ENCODE measurements at places on chromosomes 7 and 10. TPM values are rescaled to one million over a fixed set of nuclear protein-coding genes. Genes with fewer than 3 reads are reported as not detected.

RARRES2 gene
- 2.1 TPM for total RNA-seq

CHCHD1 gene
- 36.6 TPM for total RNA-seq

TMEM72 gene
- not detected for total RNA-seq

HHEX gene
- 11.0 TPM for total RNA-seq

ARPC1B gene
- 192 TPM for total RNA-seq

CDK14 gene
- total RNA-seq = 10.2 TPM

ZNF487 gene
- 4.0 TPM for total RNA-seq

SYT15B gene
- 0.37 TPM for total RNA-seq

GRCh38 chr7:2637505-2638223 is 5.9 kb downstream of the TTYH3 start:
- DNase-seq = no peak

DNA sequence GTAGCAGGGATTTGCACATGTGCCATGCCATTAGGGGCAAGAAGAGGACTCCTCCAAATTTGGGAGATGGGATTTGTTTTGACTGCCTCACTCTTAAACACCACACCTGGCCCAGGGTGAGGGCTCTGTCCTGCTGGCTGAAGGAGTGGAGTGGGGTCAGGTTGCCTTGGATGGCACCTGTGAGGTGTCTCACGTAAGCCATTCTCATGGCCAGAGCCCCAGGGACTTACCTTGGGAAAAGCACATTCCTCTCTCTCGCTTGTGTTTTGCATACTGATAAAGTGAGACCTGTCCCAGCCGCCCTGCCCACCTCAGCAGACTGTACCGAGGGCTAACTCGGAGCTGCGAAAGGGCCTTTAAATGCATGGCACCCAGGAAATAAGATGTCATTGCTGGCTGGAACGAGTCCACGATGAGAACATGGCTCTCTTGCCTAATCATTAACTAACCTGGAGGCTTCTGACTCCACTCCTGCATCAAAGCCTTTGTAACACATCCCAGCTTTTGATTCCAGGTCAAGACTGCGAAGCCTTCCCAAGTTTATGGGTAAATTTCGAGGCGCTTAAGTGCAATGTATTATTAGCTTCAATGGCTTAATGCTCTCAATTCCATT is 184.0 kb upstream of the RNF32 start:
- DNase-seq = no peak

DNA sequence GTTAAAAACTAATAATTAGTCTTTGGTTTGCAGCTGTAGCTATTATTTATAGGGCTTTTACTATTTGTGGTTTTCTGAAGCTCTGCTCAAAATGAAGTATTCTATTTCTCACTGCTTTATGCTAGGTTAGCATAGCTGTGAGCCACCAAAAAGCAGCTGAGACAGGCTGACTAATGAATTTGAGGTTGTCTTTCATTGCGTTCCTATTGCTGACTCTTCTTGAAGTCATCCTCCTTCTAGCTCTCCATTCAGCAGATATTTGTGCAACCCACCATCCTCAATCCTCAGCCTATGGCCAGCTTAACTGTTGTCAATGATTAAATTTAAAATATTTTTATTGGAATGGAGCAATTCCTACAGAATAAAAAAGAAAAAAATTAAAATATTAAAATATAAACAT is 2.1 kb upstream of the RALA start:
- DNase-seq = no peak

GRCh38 chr7:112481833-112482670 is 1.3 kb downstream of the LSMEM1 start:
- DNase-seq = peak; percentile 50

DNA sequence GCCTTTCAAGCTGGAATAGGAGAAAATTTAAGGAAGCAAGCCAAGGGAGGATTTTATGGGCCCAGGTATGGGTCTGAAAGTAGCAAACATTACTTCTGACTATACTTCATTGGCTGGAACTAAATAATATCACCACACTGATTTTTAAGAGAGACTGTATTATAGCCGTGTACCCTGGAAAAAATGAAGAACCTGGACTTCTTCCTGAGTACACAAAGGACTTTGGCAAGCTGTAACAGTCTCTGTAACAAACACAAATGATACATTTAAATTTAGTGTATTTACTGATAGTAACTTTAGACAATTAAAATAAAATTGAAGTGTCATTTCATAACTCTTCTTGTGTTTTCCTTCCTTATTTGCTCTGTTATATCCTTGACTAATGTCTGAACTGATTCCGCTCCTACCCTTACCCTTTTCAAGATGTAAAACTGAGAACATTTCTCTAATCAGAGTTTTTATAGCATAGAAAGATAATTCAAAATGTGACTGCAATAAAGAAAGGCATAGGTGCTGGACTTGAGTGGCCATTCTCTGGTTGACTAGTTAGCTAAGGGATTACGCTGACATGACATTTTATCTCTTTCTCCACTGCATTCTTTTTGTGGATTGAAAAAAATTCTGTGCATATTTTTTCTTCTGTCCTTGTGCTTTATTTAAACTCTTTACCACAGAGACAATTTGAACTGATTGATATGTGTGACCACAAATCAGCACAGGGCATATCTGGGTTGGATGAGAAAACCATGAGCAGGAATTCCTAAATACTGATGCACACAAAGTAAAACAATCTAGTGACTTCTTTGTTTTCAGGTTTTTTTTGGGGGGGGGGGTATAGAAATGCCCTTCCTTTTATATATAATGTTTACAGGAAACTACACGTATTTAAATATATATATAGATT is 349.7 kb downstream of the MDFIC start:
- DNase-seq = no peak

- no peak for DNase-seq
These were observed 75.3 kb upstream of the NKX6-2 start for GRCh38 chr10:132861116-132861691.

DNA sequence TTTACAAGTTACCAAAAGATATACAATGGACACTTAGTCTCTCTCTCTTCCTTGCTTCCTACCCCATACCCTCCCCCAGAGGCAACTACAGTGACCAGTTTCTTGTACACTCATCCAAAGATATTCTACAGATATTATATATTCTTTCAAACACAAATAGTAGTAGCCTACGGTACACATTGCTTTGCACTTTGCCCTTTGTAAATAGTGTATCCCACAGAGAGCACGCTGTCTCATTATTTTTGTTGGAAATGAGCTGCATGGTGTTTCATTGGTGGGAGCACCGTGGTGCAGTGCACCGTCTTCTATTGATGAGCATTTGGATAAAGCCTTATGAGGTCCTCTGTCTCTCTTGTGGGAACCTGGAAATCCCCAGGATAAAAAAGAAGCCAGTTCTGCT is 24.2 kb downstream of the STRA8 start:
- no peak for DNase-seq

- DNase-seq = no peak
These were observed 3.1 kb downstream of the HPS6 start for GRCh38 chr10:102068216-102068615.

- no peak for DNase-seq
These were observed 25.1 kb downstream of the ZMIZ1 start for GRCh38 chr10:79093658-79094411.

DNA sequence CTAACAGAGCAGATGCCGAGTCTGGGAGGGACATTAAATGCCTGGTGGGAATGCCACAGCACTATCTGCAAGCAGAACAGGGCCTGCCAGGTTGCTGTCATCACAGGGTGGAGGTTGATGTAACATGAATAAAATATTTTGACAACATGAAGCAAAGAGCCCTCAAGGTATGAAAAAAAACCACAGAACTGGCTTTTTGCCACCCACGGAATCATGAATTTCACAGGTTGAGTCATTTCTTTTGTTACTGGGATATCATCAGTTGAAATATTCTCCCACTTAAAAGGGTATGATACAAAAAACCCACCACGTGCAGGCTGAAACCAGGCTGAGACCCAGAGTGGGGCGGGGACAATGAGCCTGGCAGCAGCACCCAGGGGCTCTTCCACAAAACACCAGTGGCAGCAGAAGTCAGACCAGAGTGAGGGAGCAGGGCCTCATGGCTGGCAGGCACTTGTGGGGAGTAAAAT is 220.1 kb downstream of the TNS3 start:
- DNase-seq = peak; percentile 59

- DNase-seq = no peak
These were observed 296.4 kb upstream of the MAGI2 start for GRCh38 chr7:79749856-79750255.

DNA sequence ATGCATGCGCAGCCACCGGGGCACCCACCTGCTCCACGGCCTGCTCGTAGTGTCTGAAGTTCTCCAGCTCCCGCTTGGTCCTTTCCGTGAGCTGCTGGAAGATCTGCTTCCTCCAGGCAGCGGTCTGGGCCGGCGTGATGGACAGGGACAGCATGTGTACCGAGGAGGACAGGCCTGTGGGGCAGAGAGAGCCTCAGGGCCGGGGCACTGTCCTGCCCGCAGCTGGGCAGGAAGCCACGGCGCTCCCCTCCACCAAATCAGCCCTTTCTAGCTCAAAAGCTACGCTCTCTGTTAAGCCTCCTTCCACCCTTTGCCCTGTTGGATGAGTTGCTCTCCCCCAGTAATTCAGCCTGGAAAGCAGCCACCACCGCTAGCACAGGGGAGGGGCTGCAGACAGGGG is 19.2 kb downstream of the TECPR1 start:
- no peak for DNase-seq

- DNase-seq = no peak
These were observed 5.7 kb downstream of the ANKRD1 start for GRCh38 chr10:90914992-90915765.

DNA sequence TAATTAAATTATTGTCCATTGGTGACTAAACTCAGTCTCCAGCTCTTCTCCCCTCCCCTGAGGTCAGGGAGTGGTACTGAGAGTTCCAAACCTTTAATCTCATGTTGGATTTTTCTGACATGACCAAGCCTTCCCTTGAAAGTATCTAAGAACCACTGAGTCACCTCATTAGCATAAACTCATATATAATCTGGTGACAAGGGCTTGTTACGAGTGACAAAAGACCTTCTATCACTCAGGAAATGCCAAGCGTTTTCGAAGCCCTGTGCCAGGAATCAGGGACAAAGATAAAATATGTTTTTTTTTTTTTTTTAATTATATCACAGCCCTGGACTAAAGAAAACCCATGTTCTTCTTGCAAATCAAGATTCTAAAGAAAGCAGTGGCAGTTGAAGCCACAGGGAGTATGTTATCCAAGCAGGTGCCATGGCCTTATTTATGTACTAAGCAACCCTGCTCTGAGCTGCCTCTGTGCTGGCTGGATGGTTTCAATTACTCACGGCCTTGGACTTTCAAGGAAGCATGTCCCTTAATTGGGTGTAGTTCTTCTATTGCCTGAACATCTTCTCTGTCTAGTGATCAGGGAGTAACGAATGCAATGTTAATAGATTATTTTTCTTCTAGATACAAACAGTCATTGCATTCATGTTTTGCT is 169.0 kb upstream of the PRKCQ start:
- peak; percentile 56 for DNase-seq

- no peak for DNase-seq
These were observed 14.6 kb downstream of the RASGEF1A start for GRCh38 chr10:43252166-43252782.

DNA sequence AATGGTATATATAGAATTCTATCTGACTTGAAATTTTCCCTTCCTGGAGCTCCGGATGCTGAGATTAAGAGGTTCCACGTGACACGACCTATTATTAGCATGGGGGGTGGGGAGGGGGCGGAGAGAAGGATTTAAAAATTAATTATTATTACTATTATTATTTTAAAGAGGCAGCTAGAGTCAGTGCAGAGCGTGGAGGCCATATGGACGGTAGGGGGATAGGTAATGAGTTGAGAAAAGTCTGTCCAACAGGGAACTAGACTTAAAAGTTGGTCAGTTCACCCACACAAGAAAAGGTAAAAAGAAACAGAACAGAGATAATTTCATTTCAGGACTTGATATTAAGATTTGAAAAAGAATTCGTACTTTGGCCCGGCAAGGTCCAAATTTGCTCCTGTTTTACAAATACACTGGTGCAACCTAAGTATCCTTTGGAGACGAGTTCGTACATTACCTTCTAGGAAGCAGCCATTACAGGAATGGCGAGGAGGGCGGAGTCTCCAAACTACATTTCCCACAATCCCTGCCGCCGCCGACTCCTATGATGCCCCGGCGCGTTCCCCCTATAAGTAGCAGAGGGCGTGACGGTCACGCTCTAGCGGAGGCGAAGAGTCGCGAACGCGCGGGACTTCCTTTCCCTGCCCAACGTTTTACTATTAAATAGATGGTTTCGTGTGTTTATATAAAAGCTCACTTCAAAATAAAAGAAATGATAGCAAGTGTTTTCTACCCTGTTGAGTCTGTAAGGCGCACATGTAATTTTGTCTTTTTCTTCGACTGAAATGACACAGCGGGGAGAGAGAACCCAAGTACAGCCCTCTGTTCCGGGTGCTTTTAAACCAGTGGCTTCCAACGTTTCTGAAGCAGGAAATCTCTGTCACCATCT is at the start of gene SMIM30:
Gene SMIM30 (minus strand): TSS at position 481 of the 886 bp plus-strand sequence. CDS start 976 bp downstream, outside the sequence.
- DNase-seq = peak; percentile 70

- no peak for DNase-seq
These were observed 86.8 kb downstream of the CD36 start for GRCh38 chr7:80725181-80725611.

DNA sequence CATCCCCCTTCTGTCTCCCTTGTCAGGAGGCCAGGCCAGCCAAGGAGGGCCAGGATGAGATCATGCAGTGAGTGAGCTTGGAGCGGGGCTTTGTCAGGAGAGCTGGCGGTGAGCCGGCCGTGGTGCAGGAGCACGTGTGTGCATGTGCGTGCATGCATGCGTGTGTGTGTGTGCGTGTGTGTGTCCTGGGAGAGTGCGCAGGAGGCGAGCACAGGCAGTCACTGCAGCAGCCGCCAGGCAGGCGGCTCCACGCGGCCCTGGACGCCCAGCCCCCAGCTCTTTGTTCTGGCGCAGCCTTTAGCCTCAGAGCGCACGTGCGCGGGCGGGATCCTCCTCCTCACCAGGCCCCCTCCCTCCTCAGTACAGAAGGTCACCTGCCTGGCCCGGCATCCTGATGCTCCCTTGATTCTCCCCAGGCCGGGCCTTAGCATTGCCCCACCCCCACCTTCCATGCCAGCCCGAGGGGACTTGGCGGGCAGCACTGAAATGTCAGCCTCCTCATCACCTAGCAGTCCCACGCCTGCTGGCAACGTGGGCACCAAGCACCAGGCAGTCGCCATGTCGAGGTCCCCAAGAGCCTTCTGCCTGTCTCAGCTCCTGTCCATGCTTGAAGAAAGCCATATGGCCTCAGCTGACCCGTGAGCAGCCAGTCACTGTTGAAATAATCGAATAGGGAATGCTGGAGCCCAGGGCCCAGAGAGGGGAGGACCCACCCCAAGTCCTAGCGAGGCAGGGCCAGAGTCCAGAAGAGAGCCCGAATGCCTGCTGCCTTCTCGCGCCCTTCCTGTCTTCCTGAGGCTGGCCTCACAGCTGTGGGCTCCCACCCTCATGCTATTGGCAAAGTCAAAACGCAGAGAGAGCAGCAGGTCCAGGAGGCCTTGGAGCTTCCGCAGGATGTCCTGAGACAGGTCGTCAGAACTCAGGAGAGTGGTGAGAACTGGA is 125.9 kb upstream of the PPIF start:
- DNase-seq = no peak

- DNase-seq = no peak
These were observed 8.2 kb upstream of the RBP3 start for GRCh38 chr10:47339759-47340607.
